ENCODE measurements at places on chromosomes 3 and 15.
A peak's percentile ranks its signal among the peaks of the same experiment; 100 is the strongest.

GRCh38 chr15:25900901-25901300, 37.8 kb upstream of the ATP10A start:
- DNase-seq, result no peak

DNA sequence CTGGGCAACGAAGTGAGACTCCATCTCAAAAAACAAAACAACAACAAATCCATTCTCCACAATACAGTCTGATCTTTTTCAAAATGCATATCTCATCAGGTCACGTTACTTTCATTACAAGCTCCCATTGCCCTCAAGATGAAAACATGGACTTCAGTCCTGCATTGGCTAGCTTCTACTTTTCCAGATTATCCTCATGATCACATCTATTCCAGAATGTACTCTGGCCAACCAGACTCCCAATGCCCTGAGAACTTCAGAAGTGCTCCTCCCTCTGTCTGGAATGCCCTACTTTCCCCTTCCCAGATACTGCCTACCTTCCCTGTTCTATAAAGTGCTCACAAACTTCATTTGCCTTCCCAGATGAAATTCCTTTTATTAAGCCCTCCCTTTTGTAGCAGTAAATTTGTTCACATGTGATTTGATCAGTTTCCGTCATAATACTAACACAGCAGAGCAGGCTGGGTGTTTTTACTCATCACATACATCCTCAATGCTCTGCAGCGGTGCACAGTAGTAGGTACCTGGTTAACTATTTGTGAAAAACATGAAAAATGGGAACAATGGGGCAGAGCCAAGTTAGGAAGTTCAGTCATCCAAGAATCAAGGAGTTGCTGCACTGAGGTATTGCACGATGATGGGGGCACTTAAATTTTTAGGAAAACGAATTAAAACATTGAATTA, 5.3 kb downstream of the RPL22L1 start:
- no peak for DNase-seq

GRCh38 chr3:74537164-74537563, 77.3 kb downstream of the CNTN3 start:
- DNase-seq, result no peak

- no peak for DNase-seq
Observed at GRCh38 chr15:44177139-44177538, 17.9 kb downstream of the FRMD5 start.

GRCh38 chr15:94840794-94841783, 609.7 kb downstream of the MCTP2 start:
- no peak for DNase-seq

GRCh38 chr3:152968388-152969024, 133.6 kb downstream of the P2RY1 start:
- DNase-seq, result no peak

- peak; percentile 81 for DNase-seq
Observed at GRCh38 chr15:68431792-68432401, at the start of gene ITGA11. ITGA11 (minus strand) TSS chr15:68432163; CDS start chr15:68432066, 97 bp downstream.

DNA sequence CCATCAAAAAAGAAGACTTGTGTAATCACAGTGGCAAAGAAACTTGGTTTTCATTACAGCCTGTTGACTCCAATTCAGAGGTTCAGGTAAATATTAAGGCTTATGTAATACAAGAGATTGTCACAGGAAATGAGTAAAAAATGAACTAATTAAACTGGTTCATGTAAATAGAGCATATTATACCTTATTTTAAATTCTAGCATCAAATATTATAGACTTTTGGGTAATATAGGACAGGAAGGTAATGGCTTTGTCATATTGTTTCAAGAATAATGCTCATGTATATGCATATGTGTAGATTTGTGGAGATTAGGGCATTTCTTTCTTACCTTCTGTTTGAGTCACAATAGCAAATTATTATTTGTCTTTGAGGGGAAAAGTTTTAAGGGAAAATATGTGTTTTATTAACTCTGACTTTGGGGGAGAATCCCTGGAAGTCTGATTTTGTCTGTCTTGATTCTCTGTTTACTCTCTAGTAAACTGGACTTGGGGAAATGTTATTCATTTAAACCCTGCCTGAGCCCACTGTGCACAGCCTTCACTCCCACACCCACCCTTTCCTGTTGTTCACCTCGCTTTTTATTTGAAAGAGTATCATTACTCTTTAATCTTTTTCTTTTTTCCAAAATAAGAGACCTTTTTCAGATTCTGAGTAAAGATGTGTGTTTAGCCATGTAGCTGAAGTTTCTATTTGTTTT, 43.0 kb downstream of the RASA2 start:
- DNase-seq, result no peak

- DNase-seq, result no peak
Observed at GRCh38 chr3:43260412-43260811, 25.9 kb upstream of the SNRK start.

- no peak for DNase-seq
Observed at GRCh38 chr3:58566398-58567250, 10.6 kb downstream of the FAM107A start.

GRCh38 chr3:119862616-119863015, 80.7 kb downstream of the NR1I2 start:
- no peak for DNase-seq

DNA sequence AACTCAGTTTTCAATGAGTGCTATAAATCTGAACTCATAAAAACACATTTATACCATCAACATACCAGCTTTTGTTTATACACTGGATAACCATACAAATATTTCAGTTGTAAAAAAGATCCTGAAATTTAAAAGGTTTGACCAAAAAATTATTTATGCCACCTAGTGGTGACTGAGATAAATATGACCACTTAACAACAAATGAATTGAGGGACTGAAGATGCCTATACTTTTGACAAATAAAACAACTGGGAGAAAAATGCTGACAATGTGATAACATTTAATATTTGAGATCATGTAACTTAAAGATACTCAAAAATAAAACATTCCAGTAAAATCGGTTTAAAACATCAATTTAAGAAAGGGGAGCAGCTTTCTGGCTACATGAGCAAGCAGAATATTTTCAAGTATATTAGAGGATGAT, 30.4 kb downstream of the ATG3 start:
- DNase-seq, result peak; percentile 22

GRCh38 chr15:77023576-77024272, 28.8 kb downstream of the PSTPIP1 start:
- no peak for DNase-seq

- no peak for DNase-seq
Observed at GRCh38 chr3:125067225-125067624, 11.4 kb upstream of the HEG1 start.

DNA sequence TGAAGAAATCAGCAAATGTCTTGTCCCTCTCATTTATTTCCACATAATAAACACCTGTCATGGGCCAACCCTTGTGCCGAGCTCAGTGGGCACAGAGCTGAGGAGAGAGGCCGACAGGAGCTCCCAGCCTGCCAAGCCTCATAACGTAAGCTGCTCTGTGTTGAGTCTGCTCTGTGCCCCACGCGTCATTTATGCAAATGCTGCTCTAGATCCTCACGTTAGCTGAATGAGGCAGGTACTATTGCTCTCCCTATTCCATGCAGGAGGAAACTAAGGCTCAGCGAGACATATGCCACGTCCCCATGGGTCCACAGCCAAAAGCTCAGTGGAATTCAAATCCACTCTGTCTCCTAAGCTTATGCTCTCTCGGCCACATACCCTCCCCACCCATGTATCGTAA, 41.5 kb downstream of the EFCAB12 start:
- DNase-seq, result no peak

DNA sequence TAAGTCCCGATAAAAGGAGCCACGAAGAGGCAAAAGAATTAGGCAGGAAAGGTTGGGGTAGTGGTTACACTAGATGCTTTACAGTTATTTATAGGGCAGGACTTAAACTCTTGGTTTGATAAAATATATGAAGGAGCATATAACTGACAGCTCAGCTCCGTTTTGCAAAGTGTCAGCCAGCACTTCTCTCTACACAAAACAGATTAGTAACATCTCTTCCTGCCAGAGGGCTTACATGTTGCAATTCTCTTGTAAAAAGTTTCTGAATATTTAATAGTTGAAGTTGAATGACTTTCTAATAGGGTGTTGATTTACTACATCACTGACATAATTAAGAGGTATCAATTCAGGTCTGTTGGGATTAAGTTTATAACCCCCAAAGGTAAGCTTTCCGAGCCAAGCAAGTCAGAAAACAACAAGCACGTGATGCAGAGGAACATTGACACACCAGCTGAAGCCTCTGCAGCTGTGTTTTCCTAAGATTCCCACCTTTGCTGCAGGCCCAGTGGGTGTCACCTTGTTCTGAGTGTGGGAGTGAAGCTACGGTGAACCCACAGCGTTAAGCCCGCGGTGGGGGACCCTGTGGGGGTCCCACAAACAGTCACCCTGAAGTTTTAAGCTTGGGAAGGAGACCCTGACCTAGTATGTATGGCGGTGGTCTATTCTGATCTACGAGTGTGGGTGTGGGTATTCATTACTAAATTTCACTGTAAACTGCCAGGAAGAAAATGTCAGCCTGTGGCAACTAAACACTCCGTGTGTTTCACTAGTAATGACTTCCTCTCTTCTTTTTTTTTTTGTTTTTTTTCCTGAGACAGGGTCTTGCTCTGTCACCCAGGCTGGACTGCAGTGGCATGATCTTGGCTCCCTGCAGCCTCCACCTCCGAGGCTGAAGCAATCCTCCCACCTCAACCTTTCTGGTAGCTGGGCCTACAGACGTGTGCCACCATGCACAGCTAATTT, 22.0 kb upstream of the ATP13A3 start:
- peak; percentile 60 for DNase-seq

DNA sequence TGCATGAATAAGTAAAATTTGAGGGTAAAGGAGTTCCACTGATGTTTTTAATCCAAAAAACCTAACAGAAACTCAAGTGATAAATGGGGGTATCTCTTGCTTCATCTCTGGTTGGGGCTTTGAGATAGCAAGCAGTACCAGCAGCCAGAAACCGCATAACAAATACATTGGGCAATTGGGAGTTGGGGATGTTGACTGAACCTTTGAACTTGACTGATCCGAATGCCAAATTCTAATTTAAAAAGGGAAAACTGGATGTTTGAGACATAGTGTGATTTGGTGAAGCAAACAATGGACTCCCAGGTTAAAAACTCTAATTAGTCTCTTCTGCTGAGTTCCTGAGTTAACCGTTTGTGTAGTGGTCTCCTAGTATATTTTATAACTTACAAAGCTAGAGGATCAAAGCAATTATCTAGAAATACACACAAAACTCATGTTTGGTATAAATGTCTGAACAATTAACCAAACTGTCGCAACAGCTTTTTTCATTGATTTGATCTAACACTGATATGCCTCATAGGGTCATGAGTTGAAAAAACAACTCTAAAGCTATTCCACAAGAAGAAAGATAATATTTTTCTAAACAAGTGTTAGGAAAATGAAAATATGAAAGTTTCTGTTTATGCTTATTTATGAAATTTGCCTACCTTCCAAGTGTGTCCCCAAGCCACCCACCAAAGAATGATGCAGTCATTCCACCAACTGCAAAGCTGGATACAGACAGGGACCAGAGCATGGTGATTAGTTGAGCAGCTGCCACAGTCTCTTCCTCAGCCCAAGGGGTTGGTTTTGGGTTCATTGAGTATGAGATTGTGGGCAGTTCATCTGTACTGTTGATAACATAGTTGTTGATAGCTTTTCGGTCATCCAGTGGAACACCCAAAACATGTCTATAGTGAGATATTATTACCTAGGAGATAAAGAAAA, 12.4 kb downstream of the SLC2A2 start:
- no peak for DNase-seq

GRCh38 chr3:72630327-72630968, 217.8 kb downstream of the SHQ1 start:
- no peak for DNase-seq

DNA sequence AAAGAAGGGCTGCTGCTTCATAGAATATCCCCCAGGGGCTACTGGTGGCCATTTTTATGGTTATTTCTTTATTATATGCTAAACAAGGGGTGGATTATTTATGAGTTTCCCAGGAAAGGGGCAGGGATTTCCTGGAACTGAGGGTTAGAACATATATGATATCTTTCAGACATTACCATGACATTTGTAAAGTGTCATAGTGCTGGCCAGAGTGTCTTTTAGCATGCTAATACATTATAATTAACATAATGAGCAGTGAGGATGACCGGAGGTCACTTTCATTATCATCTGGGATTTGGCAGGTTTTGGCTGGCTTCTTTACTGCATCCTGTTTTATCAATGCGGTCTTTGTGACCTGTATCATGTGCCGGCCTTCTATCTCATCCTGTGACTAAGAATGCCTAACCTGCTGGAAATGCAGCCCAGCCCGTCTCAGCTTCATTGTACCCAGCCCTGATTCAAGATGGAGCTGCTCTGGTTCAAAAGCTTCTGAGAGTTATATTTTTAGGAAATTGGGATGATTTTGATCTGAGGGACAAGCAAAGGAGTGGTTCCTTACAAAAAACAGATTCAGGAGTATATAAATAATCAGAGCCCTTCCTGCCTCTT, 9.1 kb upstream of the ZBTB20 start:
- DNase-seq, result no peak

DNA sequence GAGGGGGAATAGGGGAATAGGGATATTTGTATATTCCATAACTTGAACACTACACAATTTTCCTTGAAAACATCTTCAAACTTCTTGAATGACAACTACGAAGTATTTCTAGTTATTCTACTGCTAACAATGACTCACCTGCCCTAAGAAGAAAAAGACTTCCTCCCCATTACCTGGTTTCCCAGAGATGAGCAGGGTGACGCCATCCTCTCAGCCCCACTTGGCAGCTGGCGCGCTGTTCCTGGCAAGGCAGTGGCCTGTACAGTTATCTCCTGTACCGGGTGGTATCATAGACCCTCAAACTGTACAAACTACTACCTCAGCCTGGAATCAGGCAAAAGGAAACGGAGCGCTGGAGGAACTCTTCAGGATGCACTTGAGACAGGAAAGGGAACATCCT, 10.4 kb downstream of the WDR82 start:
- no peak for DNase-seq

DNA sequence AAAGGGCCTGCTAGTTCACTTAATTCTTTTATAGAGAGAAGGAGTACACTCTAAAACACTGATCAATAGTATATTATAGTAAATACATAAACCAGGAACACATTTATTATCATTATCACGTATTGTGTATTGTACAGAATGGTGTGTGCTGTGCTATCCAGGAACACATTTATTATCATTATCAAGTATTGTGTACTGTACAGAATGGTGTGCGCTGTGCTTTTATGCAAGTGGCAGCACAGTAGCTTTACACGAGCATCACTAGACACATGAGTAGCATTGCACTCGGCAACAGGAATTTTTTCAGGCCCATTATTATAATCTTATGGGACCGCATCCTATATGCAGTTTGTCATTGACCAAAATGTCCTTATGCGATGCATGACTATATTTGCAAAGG, 20.9 kb upstream of the MUC20 start:
- no peak for DNase-seq

GRCh38 chr3:68912376-68912775, 20.0 kb downstream of the TAFA4 start:
- DNase-seq, result no peak

GRCh38 chr15:99925661-99926461, 192.6 kb upstream of the LYSMD4 start:
- peak; percentile 39 for DNase-seq

GRCh38 chr3:127003601-127004280, 20.8 kb downstream of the PLXNA1 start:
- DNase-seq, result no peak

GRCh38 chr15:25858952-25859760, 4.0 kb downstream of the ATP10A start:
- no peak for DNase-seq

- no peak for DNase-seq
Observed at GRCh38 chr3:138184994-138185393, 2.1 kb upstream of the ARMC8 start.

All from NCI-H2081 (cell line).